ENCODE measurements at places on chromosomes 12 and 14.
A peak's percentile ranks its signal among the peaks of the same experiment; 100 is the strongest.

GRCh38 chr12:57813971-57814772 lies 4.4 kb downstream of the AVIL start:
- DNase-seq: no peak

DNA sequence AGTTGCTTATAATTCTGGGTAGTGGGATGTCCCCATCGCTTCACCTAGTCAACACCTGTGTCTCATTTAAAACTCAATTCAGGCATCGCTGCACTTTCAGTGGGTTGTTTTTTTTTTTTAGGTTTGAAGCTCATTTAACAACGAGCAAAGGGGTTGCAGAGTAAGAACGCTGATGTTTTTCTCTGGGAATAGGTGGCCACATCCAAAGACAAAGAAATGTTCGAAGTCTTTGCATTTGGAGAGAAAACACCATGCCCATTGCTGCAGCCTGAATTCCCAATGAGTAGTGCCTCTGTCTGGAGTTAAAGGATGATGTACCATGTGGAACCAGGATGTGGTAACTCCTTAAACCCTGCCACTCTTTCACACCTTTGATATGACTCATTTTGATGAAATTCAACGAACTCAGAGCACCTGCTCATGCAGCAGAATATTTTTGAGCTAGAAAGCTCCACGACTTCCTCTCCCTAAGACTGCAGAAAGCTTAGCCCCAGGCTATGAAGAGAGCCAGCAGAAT lies 35.1 kb upstream of the BATF start:
- no peak for DNase-seq

DNA sequence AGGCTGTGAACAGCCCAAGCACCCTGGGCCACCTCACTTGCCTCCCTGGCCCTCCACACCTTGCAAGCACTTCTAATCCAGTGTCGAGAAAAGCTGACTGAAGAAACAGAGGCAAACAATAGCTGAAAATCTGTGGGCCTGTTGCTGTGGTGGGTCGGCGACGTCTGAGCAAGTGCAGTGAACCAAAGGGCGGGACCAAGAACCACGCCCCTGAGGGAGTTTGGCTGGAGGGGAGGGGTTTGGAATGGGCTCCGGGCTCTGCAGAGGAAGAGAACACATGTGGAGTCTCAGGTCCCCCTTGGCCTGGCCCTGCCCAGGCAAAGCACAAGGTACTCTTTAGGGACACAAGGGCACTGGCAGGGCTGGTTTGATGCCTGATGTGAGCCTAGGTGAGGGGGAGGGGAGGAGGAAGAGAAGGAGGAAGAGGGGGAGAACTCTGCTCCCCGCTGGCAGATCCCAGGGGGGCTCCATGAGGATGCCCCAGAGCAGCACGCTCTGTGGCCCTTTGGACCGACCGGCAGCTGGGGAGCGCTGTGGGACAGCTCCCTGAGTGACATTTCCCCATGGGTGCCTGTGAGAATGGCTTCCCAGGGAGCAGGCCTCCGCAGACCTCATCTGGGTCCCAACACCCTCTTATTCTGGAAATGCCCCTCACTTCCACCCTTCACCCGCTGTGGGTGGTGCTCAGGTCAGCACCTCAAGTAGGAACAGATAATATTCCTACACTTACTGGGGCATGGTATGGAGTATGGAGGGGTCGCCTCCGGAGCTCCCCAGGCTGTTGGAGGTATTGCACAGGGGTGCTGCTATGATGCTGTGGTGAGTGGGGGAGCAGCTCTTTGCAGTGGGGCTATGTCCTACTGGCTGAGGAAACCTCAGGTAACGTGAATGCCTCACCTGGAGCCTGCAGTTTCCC lies 85.5 kb downstream of the CPSF2 start:
- peak; percentile 44 for DNase-seq

DNA sequence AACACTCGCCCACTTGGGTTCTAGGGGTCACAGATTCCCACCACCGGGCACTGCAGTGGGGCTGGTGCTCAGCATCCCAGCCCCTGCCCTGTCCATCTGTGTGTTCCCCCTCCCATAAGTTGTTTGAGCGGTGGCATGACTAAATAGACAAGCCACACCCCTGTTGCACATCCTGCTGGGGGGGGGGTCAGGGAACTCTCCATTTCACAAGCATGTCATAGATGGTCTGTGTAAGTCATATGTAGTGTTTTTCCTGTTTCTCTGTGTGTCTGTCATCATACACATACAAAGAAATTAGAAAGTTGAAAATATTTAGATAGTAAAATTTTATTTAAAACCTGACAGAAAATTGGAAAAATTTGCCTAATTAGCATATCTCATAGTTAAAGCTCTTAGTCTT lies 270.2 kb downstream of the IPO8 start:
- no peak for DNase-seq

GRCh38 chr12:131882804-131883520 lies 11.5 kb upstream of the ULK1 start:
- no peak for DNase-seq

DNA sequence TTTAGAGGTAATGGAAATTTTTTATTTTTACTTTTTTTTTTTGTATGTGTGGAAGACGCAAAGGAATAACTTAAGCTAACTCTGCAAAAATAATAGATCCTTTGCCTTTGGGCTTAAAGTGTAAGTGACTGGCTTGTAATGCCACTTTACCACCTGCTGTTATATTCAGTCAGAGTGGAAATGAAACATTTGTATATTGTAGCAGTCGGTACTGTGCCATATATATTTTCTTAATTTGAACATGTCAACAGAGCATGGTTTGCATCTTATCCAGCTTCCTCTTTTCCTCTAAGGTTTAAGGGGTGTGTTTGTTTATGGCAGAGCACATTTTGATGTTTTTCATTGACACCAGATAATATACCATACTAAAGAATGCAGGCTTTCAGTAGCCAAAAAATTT lies 176.6 kb downstream of the TRHDE start:
- no peak for DNase-seq

DNA sequence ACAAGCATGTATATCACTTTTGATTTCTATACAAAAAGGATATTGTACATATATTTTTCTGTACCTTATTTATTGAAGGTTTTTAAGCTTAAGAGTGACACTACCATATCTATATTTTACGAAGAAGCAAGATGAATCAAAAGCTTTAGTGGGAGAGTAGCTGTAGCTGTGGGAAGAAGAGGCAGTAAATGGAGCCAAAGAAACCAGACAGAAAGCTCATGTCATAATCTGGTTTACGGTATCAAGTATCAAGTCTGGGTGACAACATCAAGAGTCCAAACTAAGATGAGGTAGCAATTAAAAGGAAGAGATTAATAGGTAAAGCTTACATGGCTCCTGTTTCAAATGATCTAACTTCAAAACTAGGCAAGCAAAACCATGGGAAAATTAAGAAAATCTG lies 54.8 kb downstream of the CEP83 start:
- DNase-seq: no peak

DNA sequence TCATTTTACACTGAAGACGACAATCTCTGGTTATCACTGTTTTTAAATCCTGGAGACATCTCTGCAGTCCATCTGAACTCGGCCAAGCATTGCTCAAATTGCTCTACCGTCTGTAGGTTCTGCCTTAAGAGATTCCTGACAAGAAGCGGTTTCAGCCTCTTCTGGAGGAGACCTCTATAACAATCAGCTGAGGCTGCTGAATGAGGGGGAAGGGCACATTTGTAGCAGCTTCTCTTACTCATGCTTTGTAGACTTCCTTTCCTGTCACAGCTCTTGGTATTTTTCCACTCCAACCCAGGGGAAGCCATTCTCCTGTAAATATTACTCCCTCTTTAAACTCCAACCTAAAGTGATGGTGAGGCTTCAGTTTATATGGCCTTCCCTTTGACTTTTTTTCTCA lies 3.0 kb downstream of the ARG2 start:
- peak; percentile 27 for DNase-seq

DNA sequence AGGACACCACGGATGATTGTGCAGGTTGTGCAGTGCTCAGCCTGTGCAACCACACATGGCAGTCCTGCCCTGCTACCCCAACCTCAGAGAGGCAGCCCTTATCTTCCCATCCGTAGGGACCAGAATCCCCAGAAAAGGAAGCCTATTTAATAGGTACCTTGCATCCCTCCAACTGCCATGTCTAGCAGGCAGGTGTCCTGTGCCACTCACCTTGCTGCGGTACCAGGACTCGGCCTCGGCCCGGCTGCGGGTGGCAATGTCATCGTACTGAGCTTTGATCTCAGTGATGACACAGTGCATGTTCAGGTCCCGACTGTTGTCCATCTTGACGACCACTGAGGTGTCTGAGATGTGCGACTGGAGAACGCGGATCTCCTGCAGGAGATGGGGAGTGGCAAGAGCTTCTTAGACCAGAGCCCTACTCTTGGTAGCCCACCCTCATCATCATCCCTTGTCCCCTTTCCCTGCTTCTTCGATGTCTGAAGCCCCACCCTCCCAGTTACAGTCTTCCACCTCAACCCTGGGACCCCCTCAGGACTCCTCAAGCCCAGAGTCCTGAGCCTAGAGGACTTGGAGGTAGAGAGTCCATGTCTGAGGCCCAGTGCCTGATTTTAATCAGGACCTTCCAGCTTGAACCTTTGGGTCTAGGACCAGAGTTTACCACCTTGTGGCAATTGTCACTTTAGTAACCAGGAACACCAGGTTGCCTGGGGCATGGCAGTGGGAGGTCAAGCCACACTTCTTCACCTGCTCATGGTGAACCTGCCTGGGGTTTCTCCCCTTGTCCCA lies 20.5 kb downstream of the KRT7 start:
- DNase-seq: no peak

DNA sequence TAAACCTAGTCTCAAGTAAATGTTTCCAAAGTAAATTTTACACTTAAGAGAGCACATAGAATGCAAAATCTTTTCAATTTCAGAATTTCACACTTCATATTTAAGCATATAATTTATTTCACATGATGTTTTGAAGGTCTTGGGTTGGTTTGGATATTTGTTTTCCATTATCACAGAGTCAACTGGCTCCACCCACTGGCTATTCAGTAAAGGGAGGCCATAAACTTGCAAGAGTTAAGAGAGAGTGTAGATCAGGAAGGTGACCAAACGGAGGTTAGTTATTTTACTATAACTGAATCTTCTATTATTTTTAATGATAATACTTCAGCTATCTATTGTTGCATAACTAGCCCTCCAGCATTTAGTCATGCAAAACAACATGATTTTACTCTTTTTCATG lies 6.2 kb upstream of the CPNE8 start:
- DNase-seq: no peak

All from neural progenitor cell (in vitro differentiated cells).